CD4-positive, CD25-positive, alpha-beta regulatory T cell (primary cell): ENCODE measurements at places on chromosomes 4 and X.
A peak's percentile ranks its signal among the peaks of the same experiment; 100 is the strongest.

DNA sequence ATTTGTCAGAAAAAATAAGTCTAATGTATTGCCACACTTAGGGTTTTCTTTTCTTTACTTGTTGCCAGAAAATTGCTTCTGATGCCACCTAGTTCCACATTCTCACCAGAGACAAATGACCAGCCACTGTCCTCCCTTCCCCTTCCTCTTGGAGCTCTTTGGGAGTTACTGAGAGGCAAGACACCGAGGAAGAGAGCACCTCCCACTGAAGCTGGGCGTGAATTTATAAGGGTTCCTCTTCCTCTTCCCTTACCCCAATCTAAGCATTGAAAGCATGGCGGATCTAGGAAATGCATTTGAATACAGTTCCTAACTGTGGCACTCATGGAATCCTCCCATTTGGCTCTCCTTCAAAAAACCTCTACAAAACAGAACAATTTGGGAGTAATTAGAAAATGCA lies 30.0 kb downstream of the ANXA3 start:
- DNase-seq, result no peak

DNA sequence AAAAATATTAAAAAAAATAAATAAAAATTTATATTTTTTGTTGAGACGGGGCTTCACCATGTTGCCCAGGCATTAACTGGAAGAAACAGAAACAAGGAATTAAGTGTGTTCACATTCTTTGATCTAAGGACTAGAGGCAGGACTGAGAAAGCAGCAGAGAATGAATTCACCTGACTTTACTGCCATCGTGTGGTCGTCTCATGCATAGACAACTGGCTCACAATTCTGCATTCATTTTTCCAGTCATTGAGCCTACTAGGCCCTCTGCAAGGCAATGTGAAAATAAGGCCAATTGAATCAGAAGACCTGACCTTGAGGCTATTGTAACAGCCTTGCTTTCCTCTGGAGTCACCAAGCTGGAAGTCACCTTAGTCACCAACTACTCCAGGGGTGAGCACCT lies 37.4 kb downstream of the LHFPL1 start:
- DNase-seq, result peak; percentile 38

DNA sequence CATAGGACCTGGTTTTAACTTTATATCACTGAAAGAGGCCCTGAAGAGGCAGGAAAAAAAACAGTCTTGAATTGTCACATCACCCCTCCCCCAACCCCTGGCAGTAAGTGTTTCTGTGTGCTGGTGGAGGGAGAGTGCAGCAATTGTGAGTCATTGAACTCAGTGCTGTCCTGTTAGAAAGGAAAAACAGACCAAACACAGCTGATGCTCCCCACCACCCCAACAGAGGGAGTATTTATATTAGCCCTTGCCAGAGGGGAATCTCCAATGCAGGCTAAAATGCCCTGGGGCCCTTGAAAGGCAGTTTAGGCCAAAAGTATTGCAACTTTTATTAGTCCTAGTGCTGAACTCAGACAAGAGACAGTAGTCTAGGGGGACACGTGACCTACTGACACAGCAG lies 197.8 kb upstream of the AGTR2 start:
- DNase-seq, result no peak

- no peak for DNase-seq
Measured at GRCh38 chrX:7050271-7050670, 97.2 kb upstream of the STS start.

- no peak for DNase-seq
Measured at GRCh38 chrX:152927858-152928760, 30.2 kb downstream of the ZNF185 start.
